Activated CD4-positive, alpha-beta T cell treated with anti-CD3 and anti-CD28 coated beads, Interleukin-2, amount 50 U/mL, for 24 hours (primary cell): ENCODE measurements at places on chromosomes 1 and 21.

GRCh38 chr1:194024659-194025058 is 838.2 kb upstream of the B3GALT2 start:
- no peak for DNase-seq

GRCh38 chr1:203217139-203217655 is 12.3 kb downstream of the CHIT1 start:
- DNase-seq: no peak

DNA sequence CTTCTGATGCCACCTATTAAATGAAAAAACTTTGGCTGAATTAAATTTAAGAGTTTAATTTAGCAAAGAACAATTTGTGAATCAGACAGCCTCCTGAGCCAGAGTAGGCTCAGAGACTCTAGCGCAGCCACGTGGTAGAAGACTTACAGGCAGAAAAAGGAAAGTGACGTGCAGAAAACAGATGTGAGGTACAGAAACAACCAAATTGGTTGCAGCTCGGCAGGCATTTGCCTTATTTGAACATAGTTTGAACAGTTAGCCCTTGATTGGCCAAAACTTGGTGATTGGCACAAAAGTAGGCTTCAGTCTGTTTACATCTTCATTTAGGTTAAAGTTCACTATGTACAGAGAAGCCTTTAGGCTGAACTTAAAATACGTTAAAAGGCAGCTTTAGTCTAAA is 22.9 kb downstream of the TCP10L start:
- no peak for DNase-seq

GRCh38 chr1:205591522-205592351 is 40.1 kb downstream of the ELK4 start:
- peak; percentile 91 for DNase-seq

GRCh38 chr1:6832531-6833188 is 47.4 kb downstream of the CAMTA1 start:
- DNase-seq: no peak

DNA sequence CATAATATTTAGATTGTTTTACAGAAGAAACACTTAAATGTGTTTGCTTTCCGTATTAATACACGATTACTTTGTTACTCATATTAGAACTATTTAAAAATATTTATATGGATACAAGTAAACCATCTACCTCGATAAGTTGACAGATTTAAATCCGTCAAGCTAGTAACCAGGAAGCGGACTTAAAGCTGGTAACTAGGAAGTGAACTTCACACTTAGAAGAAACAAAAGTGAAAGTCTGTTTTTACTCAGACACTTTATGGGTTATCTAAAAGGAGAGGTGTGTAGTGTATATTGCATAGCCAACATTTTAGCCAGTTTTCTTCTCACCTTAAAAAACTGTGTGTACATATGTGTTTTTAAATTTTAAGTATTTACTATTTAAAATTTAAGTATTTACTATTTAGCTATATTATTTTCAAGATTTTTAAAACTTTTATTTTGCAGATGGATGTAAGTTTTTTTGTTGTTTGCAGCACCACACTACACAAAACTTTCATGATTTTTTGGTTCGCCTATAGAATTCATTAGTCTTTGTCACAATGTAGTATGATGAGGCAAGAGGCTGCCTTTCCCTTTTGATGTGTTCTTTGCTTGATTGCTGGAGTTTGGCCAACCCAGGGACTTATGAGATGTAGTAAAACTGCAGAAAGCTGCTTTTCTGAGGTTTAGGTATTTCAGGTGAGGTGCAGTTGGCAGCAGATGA is 2.7 kb downstream of the USP25 start:
- DNase-seq: no peak

GRCh38 chr1:114003431-114003830 is 24.2 kb downstream of the OLFML3 start:
- DNase-seq: no peak

GRCh38 chr21:36684957-36685714 is 13.8 kb upstream of the SIM2 start:
- no peak for DNase-seq

DNA sequence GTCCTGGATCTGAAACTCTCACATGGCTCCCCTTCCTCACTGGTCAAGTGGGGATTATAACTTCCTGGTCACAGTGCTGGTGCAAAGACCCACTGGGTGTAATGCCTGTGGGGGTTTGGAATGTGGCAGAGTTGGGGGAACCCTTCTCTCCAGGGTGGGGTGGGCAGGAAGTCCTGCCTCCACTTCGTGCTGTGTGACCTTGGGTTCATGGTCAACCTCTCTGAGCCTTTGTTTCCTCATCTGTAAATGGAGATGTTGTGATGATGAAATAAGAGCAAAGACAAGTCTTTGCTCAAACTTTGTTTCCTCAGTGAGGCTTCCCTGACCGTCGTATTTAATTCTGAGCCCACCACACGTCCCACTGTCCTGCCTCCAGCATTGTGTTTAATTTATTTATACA is 564.7 kb downstream of the PTPRU start:
- no peak for DNase-seq

- DNase-seq: no peak
Observed at GRCh38 chr1:94596260-94596659, 54.7 kb upstream of the F3 start.

DNA sequence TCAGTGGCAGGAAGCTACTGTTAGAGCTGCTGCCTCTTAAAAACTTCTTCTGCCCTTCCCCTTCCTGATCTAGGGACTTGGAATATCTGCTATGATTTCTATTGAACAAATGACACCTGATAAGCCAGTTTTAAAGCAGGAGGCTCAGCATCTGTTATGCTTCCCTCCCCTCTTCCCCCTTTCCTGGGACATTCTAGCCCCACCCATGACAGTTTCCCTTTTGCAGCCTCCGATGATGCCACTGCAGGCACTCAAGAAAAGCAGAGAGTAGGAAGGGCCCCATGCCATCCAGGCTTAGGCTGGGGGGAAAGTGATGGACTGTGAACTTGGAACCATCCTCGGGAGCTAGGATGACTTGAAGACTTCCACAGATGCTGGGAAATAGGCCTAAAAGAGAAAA is 15.1 kb upstream of the EPB41 start:
- no peak for DNase-seq

DNA sequence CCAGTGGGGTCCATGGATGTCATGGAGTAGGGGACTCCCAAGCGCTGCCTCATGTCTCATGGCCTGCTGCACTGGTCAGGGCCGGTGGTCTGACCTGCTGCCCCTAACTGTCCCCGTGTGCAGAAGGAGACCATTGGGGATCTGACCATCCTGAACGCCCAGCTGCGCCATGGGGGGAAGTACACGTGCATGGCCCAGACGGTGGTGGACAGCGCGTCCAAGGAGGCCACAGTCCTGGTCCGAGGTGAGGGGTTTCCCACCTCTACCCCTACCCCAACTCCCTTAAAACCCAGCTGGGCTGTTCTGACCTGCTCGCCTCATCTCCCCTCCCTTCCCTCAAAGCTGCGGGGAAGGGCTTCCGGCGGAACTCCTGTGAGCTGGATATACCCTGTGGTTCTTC is 18.6 kb downstream of the TMEM81 start:
- DNase-seq: no peak

DNA sequence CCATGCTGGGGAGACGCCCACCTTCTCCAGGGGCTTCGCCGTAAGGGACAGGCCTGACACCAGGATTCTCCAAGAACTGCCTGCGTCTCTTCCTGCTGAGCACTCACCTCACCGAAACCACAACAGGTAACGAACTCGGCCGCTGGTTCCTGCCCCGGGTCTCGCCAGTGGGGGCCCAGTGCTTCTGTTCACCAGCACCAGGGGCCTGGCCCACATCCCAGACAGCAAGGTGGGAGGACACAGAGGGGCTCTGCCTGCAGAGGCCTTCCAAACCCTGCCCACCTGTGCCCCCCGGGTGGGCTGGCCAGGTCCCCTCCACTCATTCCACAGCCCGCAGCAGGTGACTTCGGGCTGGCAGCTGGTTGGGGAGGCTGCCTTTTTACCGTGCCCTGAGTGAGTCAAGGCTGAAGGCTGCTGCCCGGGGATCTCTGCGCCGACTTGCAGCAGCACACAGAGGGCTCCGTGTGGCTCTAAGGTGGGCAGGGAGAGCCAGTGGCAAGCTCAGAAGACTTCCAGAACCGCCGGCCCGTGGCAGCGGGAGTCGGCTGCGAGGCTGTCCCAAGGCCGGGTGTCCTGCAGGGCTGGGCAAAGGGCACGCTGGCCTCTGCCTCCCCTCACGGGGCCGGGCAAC is 14.7 kb upstream of the COL18A1 start:
- no peak for DNase-seq

DNA sequence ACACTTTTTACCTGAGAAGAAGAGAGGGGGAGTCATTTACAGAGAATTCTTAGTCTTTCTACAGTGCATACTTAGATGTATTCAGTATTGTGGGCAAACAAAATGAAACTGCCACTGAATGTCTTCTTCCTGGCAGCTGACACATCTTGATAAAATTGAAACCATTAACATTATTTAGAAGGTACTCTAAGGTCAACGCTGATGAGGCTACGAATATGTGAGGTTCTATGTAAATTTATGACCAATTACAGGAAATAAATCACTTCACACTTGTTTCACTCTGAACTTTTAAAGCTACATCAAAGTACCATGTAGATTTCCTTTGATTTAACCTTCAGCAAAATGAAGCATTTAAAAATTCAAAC is 51.3 kb upstream of the GFI1 start:
- DNase-seq: peak; percentile 43

GRCh38 chr1:18532390-18533170 is 51.9 kb downstream of the KLHDC7A start:
- no peak for DNase-seq

GRCh38 chr21:25461725-25462124 is 145.6 kb downstream of the MRPL39 start:
- no peak for DNase-seq

- no peak for DNase-seq
Observed at GRCh38 chr1:159188375-159188788, 16.3 kb upstream of the ACKR1 start.

DNA sequence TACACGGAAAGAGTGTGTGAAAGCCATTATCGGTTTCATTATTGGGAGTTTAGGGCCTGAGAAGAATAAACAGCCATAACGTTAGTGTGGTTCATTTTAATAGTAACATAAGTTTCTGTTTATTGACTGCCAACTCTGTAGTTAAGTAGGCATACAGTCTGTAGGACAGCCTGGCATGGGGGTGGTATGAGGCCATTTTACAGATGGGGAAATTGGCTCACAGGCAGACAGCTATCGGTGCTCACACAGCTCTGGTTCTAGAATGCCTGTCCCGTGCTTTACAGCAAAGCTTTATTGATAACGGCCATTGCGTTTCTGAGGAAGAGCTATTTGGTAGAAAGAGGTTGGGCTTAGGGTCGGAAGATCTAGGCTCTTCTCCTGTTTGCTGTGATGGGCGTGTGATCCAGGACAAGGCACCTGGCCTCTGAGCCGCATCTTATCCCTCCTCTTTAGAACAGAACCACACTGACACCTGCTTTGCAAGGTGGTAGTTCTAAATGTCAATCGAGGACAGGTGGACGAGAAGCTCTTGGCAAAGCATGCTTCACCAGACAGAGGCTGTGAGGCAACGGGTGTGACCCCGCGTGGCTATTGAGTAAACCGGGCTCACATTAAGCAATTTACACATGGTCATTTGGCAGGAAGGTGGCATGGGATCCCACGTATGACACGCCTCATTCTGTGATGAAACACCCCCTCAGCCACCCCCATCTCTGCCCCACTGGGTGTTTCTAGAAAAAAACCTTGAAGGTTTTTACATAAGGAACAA is 14.9 kb downstream of the ETS2 start:
- no peak for DNase-seq

- DNase-seq: no peak
Observed at GRCh38 chr1:3858231-3858981, 1.1 kb downstream of the DFFB start.

GRCh38 chr1:59522925-59523505 is 226.1 kb downstream of the FGGY start:
- no peak for DNase-seq

- DNase-seq: no peak
Observed at GRCh38 chr1:119762953-119763352, 5.8 kb downstream of the HMGCS2 start.

DNA sequence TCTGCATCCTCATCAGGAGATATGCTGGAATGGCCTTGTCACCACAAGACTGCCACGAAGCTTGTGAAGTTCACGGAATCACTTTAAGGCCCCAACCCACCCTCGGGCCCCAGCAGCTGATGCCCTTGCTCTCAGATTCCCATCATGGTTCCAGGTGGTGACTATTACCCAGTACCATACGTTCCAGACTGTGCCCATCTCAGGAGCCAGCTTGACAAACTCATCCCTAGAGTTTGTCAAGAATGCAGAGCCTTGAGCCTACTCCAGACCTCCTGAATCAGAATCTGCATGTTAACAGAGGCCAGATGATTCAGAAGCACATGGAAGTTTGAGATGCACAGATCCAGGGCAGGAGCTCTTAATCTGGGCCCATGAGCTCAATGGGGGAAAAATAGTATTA is 53.9 kb upstream of the RBM15 start:
- no peak for DNase-seq

GRCh38 chr21:42670884-42671283 is 17.5 kb downstream of the PDE9A start:
- DNase-seq: no peak

DNA sequence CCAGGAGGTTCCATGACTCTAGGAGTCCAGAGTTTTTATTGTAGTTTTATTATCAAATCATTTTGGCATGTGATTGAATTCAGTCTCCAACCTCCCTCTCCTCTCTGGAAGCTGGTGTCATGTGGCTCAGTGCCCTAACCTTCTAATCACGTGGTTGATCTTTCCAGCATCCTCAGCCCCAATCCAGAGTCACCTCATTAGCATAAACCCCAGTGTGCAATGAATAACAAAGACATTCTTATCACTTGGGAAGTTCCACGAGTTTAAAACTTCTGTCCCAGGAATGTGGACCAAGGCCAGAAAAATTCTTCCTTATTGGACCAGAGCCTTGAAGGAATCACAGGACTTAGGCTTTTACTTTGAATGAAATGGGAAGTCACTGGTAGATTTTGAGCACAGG is 52.2 kb downstream of the KIRREL1 start:
- no peak for DNase-seq

GRCh38 chr1:227218870-227219573 is 99.3 kb downstream of the CDC42BPA start:
- no peak for DNase-seq

DNA sequence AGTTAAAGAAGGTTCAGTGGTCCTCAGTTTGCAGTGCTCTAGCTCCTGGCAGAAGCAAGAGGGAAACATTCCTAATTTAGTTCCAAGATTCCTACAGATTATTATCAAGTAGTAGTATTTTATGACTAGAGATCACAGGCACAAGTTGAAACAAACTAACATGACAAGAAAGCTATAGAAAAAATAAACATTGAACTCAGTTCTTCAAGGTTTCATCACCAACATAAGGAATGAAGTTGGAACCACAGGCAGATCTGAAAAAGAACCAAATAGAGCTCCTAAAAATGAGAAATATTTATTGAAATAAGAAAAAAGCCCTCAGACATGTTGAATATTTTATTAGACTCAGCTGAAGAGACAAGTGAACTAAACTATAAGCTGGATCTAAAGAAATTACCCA is 40.6 kb downstream of the PDC start:
- no peak for DNase-seq

DNA sequence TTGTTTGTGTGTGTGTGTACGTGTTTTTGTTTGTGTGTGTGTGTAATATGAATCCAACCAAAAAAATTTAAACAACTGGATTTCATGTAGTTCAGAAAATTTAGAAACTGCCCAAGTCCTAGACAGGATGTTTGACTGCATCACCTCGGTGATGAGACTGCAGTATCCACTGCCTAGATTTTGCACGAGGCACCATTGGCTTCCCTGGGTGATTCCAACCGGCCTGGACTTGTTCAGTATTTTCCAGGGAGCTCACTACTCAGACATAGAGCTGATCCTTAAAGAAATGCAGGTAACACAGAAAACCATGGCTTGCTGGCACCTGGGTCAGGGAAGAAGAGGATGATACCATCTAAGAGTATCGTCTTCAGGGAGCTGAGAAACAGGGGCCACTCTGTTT is 18.2 kb upstream of the KCNK2 start:
- no peak for DNase-seq
